ENCODE measurements at places on chromosomes 7 and 10.
A peak's percentile ranks its signal among the peaks of the same experiment; 100 is the strongest.

DNA sequence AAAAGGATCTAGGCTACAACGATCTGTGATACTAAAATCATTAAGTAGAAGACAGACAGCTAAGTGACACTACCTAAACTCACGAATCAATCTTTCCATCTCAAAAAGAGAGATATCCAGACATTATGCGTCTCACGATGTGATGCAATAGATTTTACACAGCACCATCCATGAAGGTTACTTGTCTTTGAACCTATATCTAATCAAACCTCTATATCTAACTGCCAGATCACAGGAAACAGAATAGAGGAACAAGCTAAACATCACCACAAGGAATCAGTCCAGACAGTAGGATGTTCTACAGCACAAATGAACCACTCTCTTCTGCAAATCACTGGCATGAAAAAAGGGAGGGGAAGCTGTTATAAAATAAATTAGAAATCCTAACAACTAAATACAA is 4.1 kb downstream of the RAPGEF5 start:
- peaks cover 48% of the 10 kb centered on the region for H3K27me3 ChIP-seq
- no peak for DNase-seq
- H3K4me1 ChIP-seq = peaks cover 6% of the 10 kb centered on the region
- H3K27ac ChIP-seq = no peak overlapping the region
- no peak overlapping the region for H3K4me3 ChIP-seq

DNA sequence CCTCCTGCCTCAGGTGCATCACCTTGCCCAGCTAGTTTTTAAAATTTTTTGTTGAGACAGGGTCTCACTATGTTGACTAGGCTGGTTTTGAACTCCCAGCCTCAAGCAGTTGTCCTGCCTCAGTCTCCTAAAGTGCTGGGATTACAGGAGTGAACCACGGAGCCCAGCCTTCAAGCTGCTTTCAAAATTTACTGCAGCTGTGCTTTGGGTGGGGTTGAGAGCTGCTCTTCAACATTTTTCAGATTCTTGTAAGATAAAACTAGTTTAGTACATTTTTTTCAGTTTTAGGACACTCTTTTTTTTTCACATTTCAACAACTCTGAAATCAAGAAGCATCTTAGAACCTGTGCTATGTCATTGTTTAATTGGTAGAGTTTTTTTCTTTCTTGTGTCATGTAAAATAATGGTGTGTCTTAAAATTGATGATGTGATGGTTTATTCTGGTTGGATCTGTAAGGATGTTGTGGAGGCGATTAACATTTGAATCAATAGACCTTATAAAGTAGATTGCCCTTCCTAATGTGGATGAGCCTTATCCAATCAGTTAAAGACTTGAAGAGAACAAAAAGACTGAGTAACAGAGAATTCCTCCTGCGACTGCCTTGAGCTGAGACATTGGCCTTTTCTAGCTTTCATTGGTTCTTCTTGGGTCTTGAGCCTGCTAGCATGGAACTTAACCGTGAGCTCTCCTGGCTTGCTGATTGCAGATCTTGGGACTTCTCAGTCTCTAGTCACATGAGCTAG is 13.5 kb downstream of the PLEKHA8 start:
- H3K4me3 ChIP-seq = no peak overlapping the region
- no peaks in the 10 kb centered on the region for H3K27me3 ChIP-seq
- peaks cover 18% of the 10 kb centered on the region for H3K36me3 ChIP-seq

- H3K36me3 ChIP-seq = no peaks in the 10 kb centered on the region
- no peak overlapping the region for H3K27ac ChIP-seq
- peaks cover 23% of the 10 kb centered on the region for H3K4me1 ChIP-seq
- DNase-seq = no peak
- H3K27me3 ChIP-seq = peaks cover 10% of the 10 kb centered on the region
Measured at GRCh38 chr7:90178166-90178565, 23.9 kb downstream of the STEAP1 start.

DNA sequence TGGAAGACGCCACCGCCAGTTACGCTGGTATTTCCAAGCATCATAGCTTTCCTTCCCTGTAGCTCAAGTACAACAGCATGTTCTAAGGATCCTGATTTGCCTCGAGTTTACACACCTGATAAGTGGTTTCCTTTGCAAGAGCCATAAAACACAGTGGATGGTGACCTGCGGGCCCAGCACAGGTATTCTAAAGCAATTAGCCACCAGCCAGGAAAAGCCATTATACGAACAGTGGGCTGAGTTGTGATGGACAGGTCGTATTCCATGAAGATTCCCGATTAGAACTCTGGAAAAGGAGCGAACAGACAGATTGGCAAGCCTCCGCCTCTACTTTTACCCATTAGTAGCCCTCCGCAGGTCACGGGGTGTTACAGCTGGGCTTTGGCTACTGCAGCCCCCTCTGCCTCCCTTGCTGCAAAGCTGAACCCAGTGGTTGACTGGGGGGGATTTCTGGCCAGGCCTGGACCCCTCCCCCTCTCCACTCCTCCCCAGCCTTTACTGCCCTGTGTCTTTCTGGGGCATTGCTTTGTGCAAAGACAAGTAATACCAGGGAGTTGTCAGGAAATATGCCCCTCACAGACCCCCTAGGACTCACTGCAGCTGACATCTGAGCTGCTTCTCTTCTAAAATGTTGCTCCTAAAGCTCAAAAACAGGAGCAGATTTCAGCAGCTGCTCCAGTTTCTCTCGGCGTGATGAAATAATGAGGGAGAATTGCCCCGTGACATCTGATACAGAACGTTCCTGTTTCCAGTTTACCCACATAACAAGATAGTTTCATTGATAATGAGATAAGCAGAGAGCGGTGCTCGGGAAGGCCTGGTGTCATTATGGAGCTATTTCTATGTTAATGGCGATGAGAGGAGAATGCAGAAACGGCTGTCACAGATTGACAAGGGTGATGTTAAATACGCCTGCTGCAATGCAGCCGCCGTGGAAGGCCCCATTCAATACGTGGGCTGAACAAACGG is 214.4 kb downstream of the CCSER2 start:
- H3K36me3 ChIP-seq = no peaks in the 10 kb centered on the region
- no peak overlapping the region for H3K27ac ChIP-seq
- peaks cover 9% of the 10 kb centered on the region for H3K4me1 ChIP-seq
- peaks cover 42% of the 10 kb centered on the region for H3K27me3 ChIP-seq

- H3K36me3 ChIP-seq = no peaks in the 10 kb centered on the region
- no peak for DNase-seq
- peaks cover 4% of the 10 kb centered on the region for H3K4me1 ChIP-seq
- no peak overlapping the region for H3K27ac ChIP-seq
Measured at GRCh38 chr10:129881641-129882040, 82.4 kb downstream of the EBF3 start.

DNA sequence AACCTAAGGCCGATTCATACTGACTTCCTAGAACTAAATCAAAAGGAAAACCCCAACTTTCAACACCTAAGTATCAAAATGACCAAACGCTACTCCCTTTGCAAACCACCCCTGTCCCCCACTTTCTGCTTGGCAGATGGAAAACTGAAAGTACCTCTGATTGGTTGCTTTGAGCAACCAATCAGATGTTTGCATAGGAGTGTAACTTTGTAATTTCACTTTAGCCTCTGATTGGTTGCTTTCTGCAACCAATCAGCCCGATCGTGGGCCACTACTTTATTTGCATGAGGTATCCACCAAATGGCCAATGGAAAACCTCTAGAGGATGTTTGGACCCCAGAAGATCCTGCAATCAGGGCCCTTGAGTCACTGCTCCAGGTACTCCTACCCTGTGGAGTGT is 12.3 kb upstream of the SNX10 start:
- H3K27me3 ChIP-seq = no peaks in the 10 kb centered on the region
- H3K4me3 ChIP-seq = no peak overlapping the region
- H3K4me1 ChIP-seq = peaks cover 23% of the 10 kb centered on the region
- no peak for DNase-seq
- peak overlapping the region; percentile 48 for H3K27ac ChIP-seq

GRCh38 chr7:121336579-121336978 is 7.8 kb downstream of the WNT16 start:
- H3K36me3 ChIP-seq = peaks cover 10% of the 10 kb centered on the region
- peaks cover 19% of the 10 kb centered on the region for H3K27me3 ChIP-seq
- no peak overlapping the region for H3K4me3 ChIP-seq
- no peaks in the 10 kb centered on the region for H3K4me1 ChIP-seq

DNA sequence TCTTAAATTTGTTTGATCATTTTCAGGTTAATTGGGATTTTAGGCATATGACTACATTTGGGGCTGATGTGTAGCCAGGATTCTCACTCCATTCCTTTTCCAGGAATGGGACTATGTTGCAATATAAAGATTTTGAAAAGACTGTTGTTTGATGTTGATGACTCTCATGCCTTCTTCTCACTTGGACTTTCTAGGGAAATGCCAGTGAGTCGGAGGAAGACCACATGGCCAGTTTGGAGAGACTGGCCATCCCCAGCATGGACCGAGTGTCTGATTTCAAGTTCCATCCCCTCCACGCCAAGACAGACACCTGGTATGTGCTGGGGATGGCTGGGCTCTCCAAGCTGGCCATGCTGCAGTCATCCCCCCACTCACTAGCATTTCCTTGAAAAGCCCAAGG is 5.5 kb downstream of the IGFBP3 start:
- no peak overlapping the region for H3K27ac ChIP-seq
- H3K4me1 ChIP-seq = peaks cover 16% of the 10 kb centered on the region
- H3K36me3 ChIP-seq = no peaks in the 10 kb centered on the region
- peaks cover 58% of the 10 kb centered on the region for H3K27me3 ChIP-seq
- DNase-seq = no peak

DNA sequence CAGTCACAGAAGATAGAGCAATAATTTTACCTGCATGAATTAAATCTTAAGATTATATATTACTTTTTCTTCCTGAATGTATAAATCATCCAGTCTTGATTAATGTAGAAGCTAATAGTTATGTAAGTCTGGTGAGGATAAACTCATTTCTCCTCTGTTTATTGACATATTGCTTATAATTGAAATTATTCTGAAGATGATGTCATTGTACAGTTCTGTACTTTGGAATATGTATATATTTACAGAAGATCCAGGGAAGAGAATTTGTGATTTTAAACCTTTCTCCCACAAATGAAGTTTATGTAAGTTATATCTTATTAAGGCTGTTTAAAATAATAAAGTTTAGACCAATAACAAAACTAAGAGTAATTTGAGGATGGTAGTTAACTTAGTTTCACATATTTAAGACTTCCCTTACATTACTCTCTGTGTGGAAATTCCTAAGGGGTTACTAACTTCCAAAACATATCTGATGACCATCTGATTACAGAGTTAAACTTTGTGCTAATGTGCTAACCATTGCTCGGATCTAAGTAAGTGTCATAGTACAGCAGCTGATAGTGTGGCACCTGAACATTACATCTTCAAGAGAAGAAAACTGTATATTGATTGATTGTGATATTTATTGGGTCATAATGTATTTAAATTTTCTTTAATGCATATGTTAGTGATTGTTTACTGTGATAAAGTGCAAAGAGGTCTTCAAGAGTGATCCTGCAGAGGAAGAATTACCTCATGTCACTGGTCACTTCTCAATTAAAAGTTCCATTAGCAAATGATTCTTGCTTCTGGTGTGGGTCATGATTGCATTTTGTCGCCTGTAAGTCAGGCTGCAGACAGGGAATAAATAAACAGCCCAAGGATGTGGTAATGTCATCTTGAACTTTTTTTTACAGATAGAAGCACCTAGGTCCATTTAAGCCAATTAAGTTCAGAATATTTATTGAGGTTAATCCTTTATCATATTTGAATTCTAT is 96.9 kb downstream of the UBE3C start:
- peaks cover 2% of the 10 kb centered on the region for H3K4me1 ChIP-seq
- no peaks in the 10 kb centered on the region for H3K27me3 ChIP-seq
- no peak overlapping the region for H3K4me3 ChIP-seq
- H3K27ac ChIP-seq = no peak overlapping the region
- no peak for DNase-seq
- H3K36me3 ChIP-seq = peaks cover 95% of the 10 kb centered on the region

DNA sequence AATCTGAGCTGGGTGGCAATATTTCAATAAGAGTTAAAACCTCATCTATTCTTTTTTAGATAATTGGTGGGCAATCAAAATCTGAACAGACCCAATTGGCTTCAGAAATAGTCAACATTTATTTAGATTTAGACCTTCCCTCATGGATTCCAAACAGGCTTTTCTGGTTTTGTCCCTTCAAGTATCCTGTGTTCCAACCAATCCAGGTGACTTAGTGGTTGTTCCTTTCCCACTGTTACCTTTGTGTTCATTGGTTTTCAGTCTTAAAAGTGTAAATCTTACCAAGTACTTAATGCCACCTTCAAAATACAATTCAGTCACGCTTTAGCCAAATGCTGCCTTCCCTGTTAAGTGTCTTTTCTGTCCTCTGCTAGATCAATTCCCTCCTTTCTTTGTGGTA is 85.9 kb downstream of the AHR start:
- no peaks in the 10 kb centered on the region for H3K4me1 ChIP-seq
- H3K27ac ChIP-seq = no peak overlapping the region
- no peaks in the 10 kb centered on the region for H3K36me3 ChIP-seq
- H3K4me3 ChIP-seq = no peak overlapping the region

- no peak overlapping the region for H3K4me3 ChIP-seq
- no peaks in the 10 kb centered on the region for H3K27me3 ChIP-seq
- H3K36me3 ChIP-seq = peaks cover 68% of the 10 kb centered on the region
- H3K4me1 ChIP-seq = peaks cover 5% of the 10 kb centered on the region
Measured at GRCh38 chr7:127948930-127949329, 82.3 kb downstream of the LRRC4 start.

DNA sequence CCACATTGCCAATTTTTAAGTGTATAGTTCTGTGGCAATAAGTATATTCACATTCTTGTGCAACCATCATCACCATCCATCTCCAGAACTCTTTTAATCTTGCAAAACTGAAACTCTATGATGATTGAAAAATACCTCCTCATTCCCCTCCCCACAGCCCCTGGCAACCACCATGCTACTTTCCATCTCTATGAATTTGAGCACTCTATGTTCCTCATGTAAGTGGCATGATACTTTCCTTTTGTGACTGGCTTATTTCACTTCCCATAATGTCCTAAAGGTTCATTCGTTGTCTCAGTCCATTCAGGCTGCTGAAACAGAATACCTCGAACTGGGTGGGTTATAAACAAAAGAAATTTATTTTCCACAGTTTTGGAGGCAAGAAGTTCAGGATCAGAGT is 23.4 kb upstream of the EGR2 start:
- H3K27me3 ChIP-seq = peaks cover 21% of the 10 kb centered on the region
- H3K4me3 ChIP-seq = no peak overlapping the region
- H3K36me3 ChIP-seq = no peaks in the 10 kb centered on the region

GRCh38 chr7:26052706-26053105 is 99.3 kb upstream of the NFE2L3 start:
- H3K4me1 ChIP-seq = no peaks in the 10 kb centered on the region
- no peak overlapping the region for H3K4me3 ChIP-seq
- H3K36me3 ChIP-seq = no peaks in the 10 kb centered on the region
- DNase-seq = no peak
- no peak overlapping the region for H3K27ac ChIP-seq

- no peaks in the 10 kb centered on the region for H3K36me3 ChIP-seq
- H3K27me3 ChIP-seq = no peaks in the 10 kb centered on the region
- H3K4me1 ChIP-seq = no peaks in the 10 kb centered on the region
- no peak for DNase-seq
Measured at GRCh38 chr10:5496261-5497250, 2.8 kb downstream of the CALML5 start.

DNA sequence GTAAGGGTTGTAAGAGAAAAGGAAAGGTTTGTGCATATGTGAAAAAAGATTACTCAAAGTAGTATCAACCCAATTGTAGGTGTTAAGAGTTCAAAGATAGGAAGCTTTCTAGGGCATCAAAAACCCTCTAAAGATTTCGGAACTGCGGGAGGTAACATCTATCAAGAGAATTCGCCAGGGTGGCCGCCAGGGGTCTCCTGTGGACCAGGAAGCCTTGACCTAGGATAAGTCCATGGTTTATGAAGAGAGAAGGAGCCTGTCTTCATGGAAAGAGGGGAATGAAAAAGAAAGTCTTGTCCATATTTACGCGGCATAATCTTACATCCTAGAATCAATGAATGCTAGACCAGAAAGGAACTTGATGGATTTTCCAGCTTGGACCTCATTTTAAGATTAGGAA is 140.7 kb upstream of the CALCR start:
- peak; percentile 29 for DNase-seq
- H3K27me3 ChIP-seq = peaks cover 10% of the 10 kb centered on the region
- H3K4me3 ChIP-seq = no peak overlapping the region
- no peak overlapping the region for H3K27ac ChIP-seq
- no peaks in the 10 kb centered on the region for H3K4me1 ChIP-seq
- no peaks in the 10 kb centered on the region for H3K36me3 ChIP-seq

Data from activated T-cell treated with anti-CD3 and anti-CD28 coated beads, Interleukin-2, amount 50 U/mL, for 24 hours (primary cell).